ENCODE measurements at places on chromosomes 7 and 10.
A peak's percentile ranks its signal among the peaks of the same experiment; 100 is the strongest.

DNA sequence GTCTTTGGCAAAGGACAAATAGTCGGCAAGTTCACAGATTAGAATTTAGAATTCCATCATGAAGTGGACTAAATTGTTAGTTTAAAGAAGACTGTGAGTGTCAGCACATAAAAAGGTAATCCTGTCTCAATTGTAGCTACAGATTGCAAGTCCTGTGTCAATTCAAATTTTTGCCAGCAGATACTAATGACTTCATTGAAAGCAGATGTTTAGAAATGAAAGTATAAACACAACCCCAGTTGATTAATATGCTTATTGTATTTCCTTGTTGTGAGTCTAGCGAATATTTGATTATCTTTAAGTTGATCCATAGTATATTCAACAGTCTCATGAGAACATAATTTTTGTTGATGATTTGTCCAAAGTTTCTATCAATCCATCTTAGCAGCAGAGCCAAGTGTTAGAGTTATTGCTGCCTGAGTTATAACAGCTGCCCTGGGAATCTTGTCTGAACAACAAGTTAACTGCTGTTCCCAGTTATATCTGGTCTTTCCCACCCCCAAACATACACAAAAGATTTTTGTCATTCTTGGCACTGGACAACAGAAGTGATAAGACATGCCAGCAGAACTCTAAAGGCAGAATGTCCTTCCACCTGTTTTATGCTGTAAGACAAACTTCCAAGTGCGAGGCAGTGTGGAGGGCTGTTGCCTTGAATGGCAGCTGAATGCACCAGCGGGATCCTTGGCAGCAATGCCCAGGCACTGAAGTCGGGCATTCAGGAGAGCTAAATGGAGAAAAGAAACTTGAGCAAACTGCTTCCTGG is 21.3 kb upstream of the HERPUD2 start:
- peak overlapping the region; percentile 23 for H3K4me3 ChIP-seq
- no peak for DNase-seq
- peaks cover 10% of the 10 kb centered on the region for H3K4me1 ChIP-seq
- H3K27ac ChIP-seq, result no peak overlapping the region
- no peaks in the 10 kb centered on the region for H3K27me3 ChIP-seq

GRCh38 chr10:58424176-58424575 is 39.0 kb downstream of the TFAM start:
- no peaks in the 10 kb centered on the region for H3K4me1 ChIP-seq
- no peak for DNase-seq
- no peak overlapping the region for H3K27ac ChIP-seq
- H3K27me3 ChIP-seq, result no peaks in the 10 kb centered on the region

DNA sequence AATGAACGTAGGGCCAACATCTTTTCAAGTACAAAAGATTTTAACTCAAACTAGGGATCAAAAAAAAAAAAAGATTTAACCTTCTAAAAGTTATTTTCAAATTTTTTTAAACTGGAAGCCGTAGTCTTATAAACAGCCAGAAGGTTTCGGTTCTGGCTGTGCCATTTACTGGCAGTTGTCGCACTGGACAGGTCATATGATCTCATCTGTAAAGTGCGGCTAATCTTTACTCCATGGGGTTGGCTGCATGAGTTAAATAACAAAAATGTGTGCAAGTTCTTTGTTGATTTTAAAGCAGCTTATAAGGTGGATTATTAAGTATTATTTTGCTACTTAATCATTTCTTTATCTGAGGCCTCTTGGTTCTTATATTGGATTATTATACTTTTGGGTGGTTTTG is 36.6 kb downstream of the TRUB1 start:
- H3K4me1 ChIP-seq, result no peaks in the 10 kb centered on the region
- H3K4me3 ChIP-seq, result no peak overlapping the region
- DNase-seq, result no peak
- no peaks in the 10 kb centered on the region for H3K27me3 ChIP-seq
- H3K27ac ChIP-seq, result no peak overlapping the region

- H3K4me1 ChIP-seq, result peaks cover 11% of the 10 kb centered on the region
- no peak overlapping the region for H3K4me3 ChIP-seq
- no peaks in the 10 kb centered on the region for H3K36me3 ChIP-seq
Observed at GRCh38 chr10:47034441-47035051, 123.3 kb downstream of the PTPN20 start.

- no peak for DNase-seq
- H3K27ac ChIP-seq, result no peak overlapping the region
- no peak overlapping the region for H3K4me3 ChIP-seq
Observed at GRCh38 chr10:71840958-71841335, 10.1 kb downstream of the PSAP start.

GRCh38 chr10:81027706-81028105 is 490.0 kb downstream of the SH2D4B start:
- no peaks in the 10 kb centered on the region for H3K36me3 ChIP-seq
- DNase-seq, result no peak
- H3K27me3 ChIP-seq, result no peaks in the 10 kb centered on the region
- no peaks in the 10 kb centered on the region for H3K4me1 ChIP-seq
